ENCODE measurements at places on chromosomes 4 and X.

- no peak for DNase-seq
These were observed 536 bp downstream of the SH3BGRL start for GRCh38 chrX:81202456-81202819.

DNA sequence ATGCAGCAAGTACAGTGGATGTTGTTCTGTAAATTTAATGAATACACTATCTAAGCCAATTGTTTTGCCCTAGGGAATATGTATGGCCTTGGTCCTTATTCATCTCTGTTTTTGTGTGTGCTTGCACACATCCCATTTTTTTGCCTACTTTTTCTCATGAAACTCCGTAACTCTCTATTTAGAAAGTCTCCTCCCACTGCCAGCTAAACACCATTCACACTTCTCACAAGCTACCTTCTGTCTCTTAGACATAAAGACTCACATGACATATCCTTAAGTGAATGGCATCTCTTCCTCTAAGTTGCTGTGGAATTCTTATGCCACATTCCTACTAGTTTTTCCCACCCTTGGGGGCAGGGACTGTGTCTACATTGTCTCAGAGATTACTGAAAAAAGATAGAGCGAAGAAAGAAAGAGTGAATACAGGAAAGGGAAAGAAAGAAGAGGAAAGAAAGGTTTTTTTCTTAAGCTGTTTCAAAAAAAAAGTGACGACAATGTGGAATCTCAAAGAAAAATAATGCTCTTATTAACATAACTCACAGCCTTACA lies 117.5 kb downstream of the ATG4A start:
- no peak for DNase-seq

DNA sequence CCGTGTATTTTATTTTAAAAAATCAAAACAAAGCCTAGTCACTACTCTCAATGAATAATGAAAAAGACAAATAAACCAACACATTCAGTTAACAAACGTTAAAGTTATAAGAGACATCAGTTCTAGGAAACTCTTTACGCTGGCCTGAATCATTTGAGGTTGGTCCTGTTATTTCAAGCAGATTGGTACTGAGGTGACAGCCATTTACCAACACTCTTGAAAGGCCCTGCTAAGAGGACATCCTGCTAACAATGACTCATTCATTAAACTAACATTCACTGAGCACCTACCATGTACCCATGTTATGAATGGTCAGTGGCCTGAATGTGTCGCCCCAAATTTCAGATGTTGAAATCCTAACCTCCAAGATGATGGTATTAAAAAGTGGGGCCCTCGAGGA lies 57.1 kb upstream of the ADGRG2 start:
- DNase-seq = no peak

DNA sequence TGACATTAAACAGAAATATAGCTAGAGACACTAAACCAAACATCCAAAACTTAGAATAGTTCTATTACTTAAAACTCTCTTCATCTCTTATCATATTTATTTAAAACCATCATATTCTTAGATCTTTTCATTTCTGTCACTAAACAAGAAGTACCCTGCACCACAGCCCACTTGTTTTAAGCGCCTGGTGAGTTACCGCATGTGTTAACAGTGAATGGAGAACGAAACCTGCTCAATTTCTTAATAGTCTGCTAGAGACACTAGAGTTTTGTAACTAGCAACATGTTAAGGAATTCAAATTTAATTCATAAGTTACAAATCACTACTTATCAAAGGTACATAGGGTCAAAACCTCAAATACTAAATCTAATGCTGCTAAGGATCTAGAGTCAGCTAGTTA lies 111.5 kb downstream of the FBXW7 start:
- no peak for DNase-seq

- no peak for DNase-seq
These were observed 129.0 kb upstream of the TECRL start for GRCh38 chr4:64538219-64538618.

DNA sequence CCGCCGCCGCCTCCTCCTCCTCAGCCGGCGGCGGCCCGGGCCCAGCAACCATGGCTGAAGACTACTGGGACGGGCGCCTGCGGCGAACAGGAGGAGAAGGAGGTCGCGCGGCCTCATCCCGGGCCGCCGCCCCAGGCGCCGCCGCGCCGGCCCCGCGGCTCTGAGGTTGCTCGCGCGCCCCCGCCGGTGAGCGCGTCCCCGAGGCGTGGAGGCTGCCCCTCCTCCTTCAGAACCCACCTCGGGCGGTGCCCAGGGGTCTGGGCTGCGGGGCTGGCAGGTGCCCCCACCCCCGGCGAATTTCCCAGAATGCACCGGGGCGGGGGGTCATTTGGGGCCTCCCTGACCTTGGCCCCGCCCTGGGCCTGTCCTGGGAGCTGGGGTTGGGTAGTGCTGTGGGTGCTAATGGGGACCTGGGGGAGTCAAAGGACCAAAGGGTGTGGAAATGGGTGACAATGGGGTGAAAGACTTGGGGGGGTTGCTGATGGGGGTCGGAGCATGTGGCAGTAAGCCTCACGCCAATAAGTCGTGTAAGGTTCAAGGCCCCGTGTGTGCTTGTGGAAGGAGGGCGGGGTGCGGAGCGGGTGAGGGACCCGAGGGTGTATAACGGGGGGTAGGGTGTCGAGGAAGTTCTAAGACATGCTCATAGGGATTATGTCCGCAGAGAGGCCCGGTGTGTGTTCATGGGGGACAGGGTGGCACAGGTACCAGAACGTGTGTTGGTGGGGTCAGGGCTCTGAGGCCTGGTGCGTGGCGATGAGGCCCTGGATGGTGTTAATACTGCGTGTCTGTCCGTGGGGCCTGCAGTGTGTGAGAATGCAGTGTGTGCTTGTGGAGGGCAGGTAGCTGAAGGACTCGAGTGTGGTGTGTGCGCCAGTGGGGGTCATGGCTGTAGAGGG lies 687 bp downstream of the CDK16 start:
- no peak for DNase-seq

DNA sequence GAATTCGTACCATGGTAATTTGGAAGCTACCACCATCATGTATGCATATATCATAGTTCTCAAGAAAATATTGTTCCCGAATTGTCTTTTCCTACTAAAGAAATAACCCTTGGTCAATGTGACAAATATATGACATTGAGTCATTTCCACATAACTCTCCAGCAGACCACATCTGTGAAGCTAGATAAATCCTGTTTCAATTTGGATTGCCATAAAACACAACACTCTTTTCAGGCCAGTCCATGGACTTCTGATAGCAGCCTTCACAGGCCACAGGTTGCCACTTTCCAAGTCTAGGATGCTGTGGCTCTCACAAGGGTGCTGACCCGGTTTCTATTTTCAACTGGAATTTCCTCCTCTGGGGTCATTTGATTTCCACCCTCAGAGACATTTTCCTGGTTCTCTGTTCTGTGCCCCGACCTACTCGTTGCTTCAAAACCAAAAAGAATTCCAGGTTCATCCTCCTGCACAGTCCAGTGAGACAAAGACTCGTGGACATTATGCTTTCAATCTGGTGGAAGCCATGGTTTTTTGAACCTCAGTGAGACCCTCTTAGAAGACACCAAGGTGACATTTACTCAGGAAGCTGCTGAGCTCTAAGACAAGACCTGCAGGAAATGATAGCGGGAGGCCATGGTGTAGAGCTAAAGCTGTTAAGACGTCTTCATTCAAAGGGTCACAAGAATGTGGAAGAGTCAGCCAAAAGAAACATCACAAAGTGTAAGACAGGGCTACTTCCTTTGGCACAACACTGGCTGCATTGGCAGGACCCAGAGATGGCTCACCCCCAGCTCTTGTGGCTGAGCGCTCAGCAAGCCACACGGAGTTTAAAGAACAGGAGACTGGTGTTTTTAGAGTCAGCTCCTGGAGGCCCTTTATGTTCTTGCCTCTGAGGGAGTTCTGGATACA lies 119.8 kb downstream of the AMELX start:
- DNase-seq = no peak
